ENCODE measurements at places on chromosomes 2 and 18.

DNA sequence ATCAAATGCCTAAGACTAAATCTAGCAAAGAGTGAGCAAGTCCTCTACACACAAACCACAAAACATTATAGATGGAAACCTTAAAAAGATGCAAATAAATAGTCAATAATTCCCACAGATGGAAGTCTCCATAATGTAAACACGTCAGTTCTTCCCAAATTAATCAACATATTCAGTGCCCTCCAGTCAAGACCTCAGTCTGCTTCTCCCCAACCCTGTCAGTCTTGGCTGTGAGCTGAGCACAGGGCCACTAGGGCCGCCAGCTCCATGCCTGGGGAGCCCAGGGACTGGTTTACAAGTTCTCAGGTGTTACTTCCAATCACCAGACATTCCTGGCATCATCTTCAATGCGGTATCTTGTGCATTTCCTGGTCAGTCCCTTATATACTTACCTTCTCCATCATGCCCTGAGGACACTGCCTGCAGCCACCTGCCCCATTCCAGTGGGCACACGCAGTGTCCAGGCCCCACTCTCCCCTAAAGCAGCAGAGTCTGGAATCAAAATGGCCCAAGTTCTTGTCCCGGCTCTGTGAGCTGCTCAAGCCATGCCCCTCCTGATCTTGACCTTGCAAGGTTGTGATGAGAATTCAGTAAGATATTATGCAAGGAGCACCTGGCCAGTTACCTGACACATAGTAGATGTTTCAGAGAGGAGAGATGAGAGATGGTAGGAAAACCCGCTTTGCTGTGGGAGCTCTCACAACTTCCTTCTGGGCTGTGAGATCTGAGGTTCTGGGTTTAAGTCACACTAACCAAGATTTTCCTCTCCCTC is 207.9 kb upstream of the RAB6C start:
- DNase-seq: no peak

DNA sequence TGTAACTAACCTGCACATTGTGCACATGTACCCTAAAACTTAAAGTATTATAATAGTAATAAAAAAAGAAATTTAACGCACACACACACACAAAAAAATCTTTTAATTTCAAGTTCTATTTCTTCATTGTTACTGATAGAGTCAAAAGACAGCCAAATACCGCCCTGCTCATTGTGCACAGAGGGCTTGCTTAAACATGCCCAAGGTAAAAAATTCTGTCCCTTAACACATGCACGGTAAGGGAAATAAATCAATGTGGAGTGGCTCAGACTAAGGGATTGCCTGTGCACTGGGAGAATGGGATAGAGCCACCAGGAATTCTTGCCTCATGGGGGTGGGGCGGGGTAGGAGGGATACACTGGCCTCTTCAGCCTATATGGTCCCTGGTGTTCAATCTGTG is 468.0 kb downstream of the NUP35 start:
- no peak for DNase-seq

DNA sequence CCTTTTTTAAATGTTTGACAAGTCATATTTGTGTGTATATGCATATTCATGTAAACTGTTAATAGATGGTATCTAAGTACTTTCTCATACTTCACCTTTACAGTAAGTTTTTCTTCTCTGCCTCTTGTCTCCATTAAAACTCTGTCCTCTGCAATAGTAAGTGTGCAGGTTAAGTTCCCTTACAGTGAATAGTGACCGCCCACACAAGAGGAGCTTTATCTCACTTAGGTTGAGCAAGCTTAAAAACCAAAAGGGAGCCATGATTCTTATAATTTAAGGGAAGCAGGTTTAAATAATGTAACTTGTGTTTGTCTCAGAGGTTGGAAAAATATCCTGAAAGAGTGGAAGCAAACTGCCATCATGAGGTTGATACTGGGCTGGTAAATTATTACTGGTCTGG is 61.3 kb downstream of the MRPS9 start:
- DNase-seq: no peak

- DNase-seq: no peak
These were observed 440.8 kb upstream of the RGPD4 start for GRCh38 chr2:107385921-107386320.

- DNase-seq: no peak
These were observed 112.4 kb upstream of the TRIB2 start for GRCh38 chr2:12604341-12604740.

DNA sequence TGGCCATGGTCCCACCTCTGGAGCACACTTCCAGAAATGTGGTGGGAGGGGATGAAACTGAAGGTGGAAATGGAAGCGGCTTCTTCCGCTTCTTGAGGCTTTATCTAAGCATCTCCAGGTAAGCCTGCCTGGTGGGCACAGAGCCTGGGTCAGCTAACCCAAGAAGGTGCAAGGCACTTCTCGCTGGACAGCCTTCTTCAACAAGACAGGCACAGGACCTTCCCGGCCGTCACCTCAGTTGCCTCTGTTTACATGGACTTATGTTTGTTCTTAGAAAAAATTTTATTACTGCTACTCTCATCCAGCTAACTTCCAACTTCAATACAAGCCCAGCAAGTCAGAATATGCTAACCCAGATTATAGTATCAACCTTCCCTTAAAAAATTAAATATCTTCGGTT is 51.9 kb downstream of the SRD5A2 start:
- no peak for DNase-seq

DNA sequence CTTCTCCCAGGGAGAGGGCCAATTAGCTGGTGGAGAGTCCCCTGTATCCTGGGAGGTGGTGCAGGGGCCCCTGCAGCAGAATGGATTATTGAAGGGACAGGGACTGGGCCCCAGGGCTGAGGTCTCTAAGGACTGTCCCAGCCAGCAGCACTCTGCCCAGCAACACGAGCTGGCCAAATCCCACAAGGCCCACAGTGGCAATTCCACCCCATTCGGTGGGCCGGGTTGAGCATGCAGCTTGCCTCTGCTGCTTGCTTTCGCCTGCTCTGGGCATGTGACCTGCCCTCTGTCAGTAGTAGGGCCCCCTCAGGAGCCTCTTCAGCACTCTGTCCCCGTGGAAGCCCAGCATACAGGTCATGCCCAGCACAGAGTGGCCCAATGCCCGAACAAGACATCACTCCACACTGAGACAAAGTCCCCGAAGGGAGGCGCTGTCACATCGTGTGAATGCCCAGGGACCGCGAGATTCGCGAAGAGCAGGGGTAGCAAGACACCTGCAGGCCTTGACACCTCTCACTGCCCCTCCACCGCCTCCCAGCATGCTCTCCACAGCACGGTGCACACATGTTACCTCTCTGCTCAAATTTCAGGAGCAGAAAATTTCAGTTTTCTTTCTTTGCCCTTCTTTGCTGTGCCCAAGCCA is 65.4 kb downstream of the CRACDL start:
- DNase-seq: no peak

GRCh38 chr2:38146275-38146906 is 70.4 kb upstream of the CYP1B1 start:
- peak; percentile 71 for DNase-seq

- DNase-seq: no peak
These were observed 2.5 kb downstream of the SNED1 start for GRCh38 chr2:241000831-241001321.

DNA sequence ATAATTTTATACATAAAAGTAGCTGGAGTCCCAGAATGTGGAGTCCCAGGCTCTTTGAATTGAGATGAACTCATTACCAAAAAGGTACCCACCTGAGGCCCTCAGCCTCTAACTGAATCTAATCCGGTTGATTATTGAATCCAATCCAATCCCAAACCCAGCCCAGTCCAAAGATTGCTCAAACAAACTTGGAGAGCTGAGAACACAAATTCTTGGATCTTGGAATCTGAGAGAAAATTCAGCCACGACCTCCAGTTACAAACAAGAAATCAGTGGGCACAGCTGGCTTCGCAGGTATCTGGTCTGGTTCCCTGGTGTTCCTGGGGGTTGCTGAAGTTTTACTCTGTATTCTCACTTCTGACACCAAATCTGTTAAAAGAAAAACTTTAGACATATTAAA is 28.4 kb upstream of the RHOB start:
- DNase-seq: no peak

DNA sequence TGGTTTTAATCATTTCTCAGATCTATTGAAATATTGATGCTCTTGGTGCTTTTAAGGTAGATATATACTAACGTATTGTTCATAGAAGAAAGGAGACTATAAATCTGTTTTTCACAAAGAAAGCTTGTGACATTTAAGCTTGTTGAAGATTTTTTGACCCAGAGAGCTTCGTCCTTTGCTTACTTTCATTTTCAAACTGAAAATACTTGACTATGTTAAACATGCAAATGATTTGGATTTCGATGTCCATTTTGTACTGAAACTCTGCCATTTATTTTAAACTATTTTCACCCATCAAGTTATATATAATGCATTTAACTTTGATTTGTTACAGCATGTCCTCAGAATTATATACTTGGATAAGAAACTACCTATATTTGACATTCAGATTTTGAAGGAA is 85.2 kb downstream of the SLC4A10 start:
- DNase-seq: no peak

DNA sequence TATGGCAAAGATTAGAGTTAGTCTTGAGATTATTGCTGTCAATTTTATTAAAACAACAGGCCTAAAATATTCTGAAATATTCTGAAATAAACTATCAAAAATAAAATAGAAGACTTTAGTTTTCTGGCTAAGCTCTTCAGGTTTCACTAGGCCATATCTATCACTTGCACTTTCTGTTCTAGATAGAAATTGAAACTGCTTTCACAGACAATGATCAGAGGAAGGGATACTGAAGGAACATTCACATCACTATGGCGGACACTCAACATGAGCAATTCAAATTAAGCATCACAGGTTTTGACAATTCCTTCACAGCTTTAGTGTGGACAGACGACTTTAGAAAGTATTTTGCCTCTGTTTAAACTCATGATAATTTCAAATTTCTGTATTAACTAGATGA is 586.4 kb upstream of the REG3G start:
- no peak for DNase-seq

- DNase-seq: peak; percentile 56
These were observed 5.7 kb downstream of the PTMA start for GRCh38 chr2:231713730-231714638.

GRCh38 chr2:198874472-198874858 is 583.3 kb downstream of the SATB2 start:
- no peak for DNase-seq

DNA sequence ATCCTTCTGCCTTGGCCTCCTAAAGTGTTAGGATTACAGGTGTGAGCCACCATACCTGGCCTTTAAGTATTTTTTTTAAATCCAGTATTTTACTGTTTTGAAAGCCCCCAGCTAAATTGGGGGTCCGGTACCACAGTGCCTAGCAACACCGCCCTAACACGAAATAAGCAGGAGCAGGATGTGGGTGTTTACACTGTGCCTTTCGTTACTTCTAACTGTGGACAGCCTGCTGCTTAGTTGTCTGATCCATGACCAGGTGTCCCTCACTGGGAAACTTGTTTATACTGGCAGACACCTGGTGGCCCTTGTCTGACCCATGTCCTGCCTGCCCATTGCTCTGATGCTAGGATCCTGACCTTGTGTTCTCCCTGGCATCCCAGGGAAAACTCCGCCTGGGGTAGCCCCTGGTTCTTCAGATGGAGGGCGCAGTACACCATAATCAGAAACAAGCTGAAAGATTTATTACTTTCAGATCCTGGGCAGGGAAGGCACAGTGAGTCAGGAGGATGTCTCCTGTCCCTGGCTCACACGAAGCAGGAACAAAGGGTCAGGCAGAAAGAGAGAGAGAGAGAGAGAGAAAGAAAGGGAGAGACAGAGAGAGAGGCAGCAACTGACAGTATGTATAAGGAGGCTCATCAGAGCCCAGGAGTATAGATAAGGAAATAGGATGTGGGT is 55.7 kb downstream of the NCAPH start:
- DNase-seq: no peak
